ENCODE measurements at places on chromosomes 11 and 22.

GRCh38 chr22:30471616-30472318 lies at the start of gene SEC14L3:
SEC14L3 (minus strand) TSS chr22:30472017; CDS start chr22:30471958, 59 bp downstream.
- DNase-seq = no peak

- no peak for DNase-seq
Measured at GRCh38 chr22:17570851-17571631, 7.7 kb downstream of the SLC25A18 start.

- no peak for DNase-seq
Measured at GRCh38 chr22:45866646-45867117, 110.3 kb downstream of the WNT7B start.

DNA sequence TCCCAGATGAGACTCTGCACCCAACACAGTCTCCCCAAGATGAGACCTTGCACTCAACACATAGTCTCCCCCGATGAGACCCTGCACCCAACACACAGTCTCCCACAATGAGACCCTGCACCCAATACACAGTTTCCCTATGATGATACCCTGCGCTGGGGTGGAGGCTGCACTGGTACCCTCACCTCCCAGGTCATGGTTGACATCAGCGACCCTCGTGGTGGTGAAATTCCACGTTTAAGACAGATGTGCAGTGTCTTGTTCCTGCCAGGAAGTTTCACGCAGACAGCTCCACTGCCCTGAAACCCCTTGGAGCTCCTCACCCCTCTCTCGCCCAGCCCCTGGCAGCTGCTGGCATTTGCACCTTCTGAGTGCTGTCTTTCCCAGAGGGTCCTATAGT lies 9.5 kb downstream of the MUC5AC start:
- no peak for DNase-seq

- DNase-seq = no peak
Measured at GRCh38 chr11:106745941-106746340, 272.3 kb downstream of the GUCY1A2 start.

- DNase-seq = no peak
Measured at GRCh38 chr11:26891501-26891900, 102.4 kb upstream of the FIBIN start.

DNA sequence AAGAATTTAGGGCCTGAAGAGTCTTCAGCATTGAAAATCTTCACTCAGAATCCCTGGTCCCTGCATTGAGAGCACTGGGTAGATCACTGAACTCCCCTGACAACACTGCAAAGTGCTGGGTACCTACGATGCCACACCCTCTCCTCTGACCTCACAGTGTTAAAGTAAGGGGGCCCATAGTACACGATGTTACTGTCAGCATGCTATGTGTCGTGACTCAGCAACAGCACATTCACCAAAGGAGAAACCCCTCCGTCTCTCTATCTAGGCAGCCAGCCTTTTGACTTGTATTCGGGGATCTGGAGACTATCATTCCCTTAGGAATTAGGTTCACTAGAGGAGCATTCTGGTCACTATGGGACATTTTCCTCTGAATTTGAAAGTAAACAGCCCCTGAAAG lies 67.4 kb upstream of the PITPNB start:
- no peak for DNase-seq

DNA sequence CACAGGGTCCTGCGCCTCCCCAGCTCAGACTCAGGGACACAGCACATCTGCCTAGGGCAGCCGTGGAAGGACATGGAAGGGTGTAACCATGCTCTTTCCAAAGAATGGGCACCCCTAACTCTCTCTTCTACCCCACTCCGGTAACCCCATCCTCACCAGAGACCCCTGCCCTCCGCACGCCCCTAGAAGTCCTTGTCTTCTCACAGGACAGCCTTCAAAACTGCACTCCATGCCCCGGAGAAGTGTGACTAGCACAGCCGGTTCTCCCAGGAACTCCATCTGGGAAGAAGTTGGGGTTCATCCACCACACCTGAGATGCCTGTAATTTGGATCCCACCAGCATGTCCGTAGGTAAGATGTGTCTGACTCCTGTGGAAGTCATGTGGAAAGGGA lies 25.0 kb downstream of the P2RY2 start:
- no peak for DNase-seq

Measured in HuH-7 (cell line).